ENCODE measurements at places on chromosomes 7 and 10.

- DNase-seq: no peak
Measured at GRCh38 chr10:100025576-100025975, 15.8 kb upstream of the DNMBP start.

GRCh38 chr7:18455606-18456005 lies 39.9 kb upstream of the HDAC9 start:
- no peak for DNase-seq

- no peak for DNase-seq
Measured at GRCh38 chr7:19749658-19750057, 23.8 kb downstream of the TMEM196 start.

GRCh38 chr10:125127110-125127509 lies 33.3 kb downstream of the CTBP2 start:
- DNase-seq: no peak

- no peak for DNase-seq
Measured at GRCh38 chr10:22369434-22370072, 24.3 kb downstream of the SPAG6 start.

GRCh38 chr7:30545791-30546555 lies 41.3 kb upstream of the GGCT start:
- no peak for DNase-seq

DNA sequence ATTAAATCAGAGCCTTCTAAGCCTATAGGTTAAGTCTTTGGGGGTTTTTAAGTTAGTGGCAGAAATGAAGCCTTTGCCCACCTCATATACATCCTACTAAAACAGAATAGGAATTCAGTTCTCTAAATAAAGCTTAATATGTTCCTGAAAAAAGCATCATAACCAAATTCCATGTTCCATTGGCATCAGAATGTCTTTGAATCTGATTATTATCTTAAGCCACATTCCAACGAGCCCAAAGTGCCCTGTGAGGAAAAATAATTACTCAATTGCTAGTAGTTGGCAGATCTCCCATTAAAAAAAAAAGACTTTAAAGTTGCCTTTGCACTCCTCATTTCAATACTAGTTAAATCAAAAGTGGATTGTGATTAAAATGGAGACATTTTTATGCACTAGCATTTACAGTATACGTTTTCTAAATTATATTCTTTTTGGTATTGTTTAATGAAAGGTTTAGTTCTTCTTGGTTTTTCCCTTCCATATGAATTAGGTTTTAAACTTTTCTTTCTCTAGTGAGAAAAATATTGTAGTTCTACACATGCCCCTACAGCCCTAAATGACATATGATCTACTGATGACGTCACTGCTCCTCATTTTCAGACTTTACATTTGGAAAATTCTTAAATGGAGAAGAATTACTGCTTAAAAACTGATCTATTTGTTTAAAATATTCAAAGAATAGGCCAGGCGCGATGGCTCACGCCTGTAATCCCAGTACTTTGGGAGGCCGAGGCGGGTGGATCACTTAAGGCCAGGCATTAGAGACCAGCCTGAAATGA lies 54.3 kb upstream of the CABCOCO1 start:
- DNase-seq: no peak

GRCh38 chr10:123870260-123870659 lies 21.3 kb downstream of the CPXM2 start:
- DNase-seq: no peak

DNA sequence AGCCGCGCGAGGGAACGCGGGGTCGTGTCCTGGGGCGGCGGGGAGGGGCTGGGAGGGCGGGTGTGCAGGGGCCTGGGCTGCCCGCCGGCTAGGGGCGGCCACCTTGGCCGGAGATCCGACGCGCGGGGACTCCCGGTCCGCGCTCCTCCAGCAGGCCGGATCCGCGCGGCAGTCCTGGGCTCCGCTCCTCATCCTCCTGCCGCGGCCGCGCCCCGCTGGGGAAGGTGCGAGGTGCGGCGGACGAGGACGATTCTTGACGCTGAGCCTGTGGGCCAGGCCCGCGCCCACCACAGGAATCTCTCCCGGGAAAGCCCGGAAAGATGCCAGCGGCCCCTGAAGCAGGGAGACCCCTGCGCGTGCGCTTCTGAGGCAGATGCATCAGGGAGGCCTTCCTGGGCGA lies 6.6 kb upstream of the OGDHL start:
- DNase-seq: no peak

DNA sequence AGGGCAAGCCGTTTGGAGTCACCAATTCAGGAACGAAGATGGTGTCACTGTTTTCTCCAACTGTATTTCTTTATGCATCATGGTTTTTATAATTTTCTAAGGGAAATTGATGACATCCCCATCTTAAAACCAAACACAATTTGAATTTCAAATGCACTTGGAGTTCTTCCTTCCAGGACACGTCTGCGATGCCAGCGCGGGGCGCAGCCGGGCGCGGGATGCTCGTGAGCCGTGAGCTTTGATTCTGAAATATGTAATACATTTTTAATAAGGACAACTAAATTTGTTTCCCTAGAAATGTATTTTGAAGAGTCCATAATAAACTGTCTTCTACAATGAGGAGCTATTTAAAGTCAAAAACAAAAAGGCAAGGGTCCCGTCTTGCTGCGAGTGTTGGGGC lies 492.1 kb downstream of the DNAJB6 start:
- DNase-seq: no peak

DNA sequence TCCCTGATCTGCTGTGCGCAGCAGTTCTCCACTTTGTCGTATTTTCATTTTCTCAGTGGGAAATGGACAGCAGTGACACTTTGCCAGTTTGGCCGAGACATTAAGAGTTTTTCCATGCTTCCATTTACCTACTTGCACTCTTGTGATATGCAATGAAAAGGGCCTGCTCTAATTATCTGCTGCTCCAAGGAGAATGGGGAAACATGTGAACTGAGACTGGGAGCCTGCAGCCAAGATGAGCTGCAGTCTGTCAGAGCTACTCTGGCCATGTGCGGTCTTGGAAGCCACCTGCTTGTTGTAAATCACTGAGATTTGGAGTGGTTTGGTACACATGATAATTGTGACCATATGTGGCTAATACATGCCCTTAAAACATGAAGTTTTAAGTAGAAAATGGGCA lies 586.6 kb upstream of the POT1 start:
- no peak for DNase-seq

DNA sequence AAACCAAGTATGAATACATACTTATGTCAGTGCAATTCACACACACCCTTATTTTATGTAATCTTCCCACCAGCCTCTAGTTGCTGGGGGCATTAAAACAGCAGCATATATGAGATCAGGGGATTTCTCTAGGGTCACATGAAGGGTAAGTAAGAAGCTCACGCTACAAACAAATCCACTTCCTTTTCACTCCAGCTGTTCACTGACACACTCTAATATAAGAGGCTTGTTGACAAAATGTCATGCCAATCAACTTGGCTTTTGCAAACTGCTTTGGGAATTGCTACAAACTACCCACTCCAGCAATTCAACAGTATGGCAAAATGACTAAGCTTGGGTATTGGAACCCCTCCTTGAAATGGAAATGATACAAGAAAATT lies 10.3 kb downstream of the FAM3C start:
- no peak for DNase-seq

DNA sequence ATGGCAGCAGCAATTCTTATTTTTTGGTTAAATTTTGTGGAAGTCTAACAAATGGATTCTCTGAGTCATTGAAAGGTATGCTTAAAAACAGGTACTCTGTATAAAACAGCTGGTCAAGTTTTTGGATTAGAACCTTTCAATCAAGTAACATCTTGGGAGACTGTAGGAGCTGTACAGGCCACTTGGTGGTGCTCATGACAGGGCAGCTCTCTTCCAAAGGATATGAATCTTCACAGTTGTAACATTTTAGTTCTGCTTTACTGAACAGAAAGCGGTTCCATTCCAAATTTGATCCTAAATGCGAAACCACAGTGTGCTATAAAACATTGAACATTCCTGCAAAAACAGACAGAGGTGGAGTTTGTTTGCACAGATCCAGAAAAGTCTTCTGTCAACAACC lies 44.5 kb upstream of the AGR3 start:
- DNase-seq: no peak

DNA sequence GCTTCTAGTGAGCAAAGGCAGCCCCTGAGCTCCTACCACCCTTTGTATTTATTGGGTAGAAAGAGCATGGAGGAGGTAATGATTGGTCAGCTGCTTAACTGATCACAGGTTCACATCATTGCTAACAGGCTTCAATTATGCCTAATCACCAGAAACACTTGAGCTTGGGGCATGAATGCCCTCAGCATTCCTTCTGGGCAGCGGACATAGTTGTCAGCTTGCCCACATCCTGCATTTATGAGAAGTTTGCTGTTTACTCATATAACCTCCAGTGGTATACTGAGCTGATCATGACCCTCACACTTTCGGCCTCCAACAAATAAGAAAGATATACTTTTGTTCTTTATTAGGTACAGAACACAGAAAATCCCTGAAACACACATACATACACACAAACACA lies 140.3 kb upstream of the ODAD2 start:
- DNase-seq: no peak

GRCh38 chr7:89067048-89067447 lies 271.5 kb upstream of the TEX47 start:
- no peak for DNase-seq

- DNase-seq: no peak
Measured at GRCh38 chr7:11655163-11655562, 176.8 kb downstream of the THSD7A start.

DNA sequence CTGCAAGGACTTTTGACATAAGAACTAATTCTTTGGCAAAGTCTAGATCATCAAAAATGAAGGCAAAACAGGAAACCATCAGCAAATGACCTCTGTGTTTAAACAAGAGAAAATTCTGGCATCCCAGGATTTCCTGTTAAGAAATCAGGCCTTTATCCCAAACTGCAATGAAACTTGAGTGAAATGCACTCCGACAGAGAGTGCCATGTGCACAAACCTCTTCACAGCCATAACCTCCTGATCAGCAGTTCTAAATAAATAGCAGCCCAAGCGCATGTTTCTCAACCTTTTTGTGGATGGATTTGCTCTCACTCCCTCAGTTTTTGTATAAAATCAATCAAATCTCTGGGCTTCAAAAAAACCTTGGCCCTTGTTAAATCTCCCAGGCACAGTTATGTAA lies 107.7 kb upstream of the EEPD1 start:
- no peak for DNase-seq

GRCh38 chr7:69703099-69703498 lies 104.8 kb downstream of the AUTS2 start:
- DNase-seq: no peak

DNA sequence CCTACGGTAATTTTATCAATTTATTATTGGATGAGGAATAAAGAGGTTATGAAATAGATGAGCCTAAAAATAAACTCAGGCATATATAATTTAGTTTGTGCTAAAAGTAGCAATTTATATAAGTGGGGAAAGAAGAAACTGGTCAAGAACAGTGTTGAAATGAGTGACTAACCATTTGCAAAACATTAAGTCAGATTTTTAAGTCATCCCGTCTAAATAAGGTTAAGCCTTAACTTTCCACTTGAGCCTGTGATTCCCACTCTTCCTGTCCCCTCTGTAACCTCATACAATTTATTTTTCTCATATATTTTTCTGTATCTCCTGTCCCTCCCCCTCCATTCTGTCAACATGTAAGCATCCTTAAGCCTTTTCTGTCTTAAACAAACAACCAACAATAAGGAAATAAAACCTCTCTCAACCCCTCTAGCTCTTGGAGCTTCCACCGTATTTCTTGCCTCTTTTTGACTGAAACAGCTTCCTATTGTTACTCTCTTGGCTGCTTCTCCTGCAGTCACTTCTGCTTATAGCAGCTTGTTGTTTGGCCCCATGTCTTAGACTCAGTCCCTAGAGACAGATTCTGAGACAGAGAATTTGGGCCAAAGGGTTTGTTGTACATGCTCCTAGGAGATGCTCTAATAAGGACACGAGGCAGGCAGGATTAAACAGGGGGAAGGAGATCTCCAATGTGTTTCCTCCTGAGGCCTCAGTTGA lies 109.7 kb downstream of the GNAI1 start:
- peak; percentile 17 for DNase-seq

DNA sequence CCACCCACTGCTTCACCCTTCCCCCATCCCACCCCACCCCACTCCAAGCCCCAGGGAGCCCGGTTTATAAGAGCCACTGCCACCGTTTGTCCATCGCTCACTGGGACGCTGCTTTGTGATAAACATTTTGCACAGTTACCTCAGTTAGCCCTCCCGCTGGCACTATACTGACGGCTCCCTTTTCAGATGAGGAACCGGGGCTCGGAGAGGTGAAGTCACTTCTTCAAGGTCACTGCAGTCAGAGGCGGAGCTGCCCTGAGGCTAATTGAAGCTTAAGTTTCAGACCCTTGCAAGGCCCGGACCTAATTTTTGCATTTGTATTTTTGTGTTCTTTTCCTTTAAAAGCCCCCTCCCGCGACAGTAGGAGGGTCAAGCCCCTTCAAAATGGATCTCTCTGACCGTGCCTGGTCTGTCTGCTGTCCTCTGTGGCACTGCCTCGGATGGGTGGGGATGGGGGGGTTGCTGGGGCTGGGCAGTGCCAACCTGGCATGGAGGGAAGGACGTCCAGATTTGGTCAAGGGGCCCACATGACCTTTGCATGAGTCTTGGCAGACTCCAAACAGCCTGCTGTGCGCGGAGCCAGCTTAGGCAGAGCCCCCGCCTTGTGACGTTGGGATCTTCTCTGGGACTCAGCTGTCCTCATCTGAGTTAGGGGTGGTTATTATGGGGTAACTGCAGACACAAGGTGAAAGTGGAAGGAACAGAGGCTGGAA lies 17.7 kb upstream of the NODAL start:
- no peak for DNase-seq

- no peak for DNase-seq
Measured at GRCh38 chr10:24723386-24723787, 300 bp downstream of the ARHGAP21 start.

DNA sequence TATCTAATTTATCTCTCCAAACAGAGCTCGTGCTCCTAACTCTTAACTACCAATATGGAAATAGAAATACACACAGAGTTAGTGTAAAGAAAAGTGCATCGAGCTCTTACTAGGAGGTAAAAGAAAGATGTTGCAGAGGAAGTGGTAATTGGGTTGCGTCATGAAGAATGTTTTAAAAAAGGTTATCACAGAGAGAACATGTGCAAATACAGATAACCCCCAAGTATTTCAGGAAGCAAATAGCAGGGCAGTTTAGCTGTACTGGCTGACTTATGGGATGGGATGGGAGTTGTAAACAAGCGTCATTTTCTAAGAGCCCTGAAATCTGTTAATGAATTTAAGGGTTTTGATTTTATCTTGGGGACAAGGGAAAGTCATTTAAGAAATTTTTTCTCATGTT lies 153.9 kb downstream of the AGMO start:
- no peak for DNase-seq
